Hematopoietic multipotent progenitor cell (in vitro differentiated cells): ENCODE measurements at places on chromosomes 3 and 15. TPM values are rescaled to one million over a fixed set of nuclear protein-coding genes. Genes with fewer than 3 reads are reported as not detected.
A peak's percentile ranks its signal among the peaks of the same experiment; 100 is the strongest.

GRCh38 chr3:179147514-179147872 lies 664 bp upstream of the PIK3CA start:
- DNase-seq: no peak

- no peak for DNase-seq
Observed at GRCh38 chr3:157755233-157755632, 252.0 kb upstream of the VEPH1 start.

DNA sequence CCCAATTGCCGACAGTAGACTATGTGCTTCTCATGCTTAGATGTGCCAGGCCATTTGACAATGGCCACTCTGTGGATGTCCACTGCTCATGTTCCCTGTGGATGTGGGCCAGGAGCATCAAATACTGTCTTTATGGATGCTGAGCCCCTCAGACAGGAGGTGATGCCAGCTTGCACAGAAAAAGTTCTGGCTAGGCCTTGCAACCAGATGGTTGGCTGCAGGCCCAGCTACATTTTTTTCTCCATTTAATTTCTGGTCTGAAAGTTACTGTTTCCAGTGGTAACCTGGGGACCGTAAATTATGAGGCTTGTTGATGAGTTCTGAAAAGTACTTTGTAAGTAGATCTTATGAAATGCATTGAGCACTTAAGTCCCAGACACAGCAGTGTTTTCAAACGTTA lies 228.5 kb downstream of the CHL1 start:
- DNase-seq: no peak

DNA sequence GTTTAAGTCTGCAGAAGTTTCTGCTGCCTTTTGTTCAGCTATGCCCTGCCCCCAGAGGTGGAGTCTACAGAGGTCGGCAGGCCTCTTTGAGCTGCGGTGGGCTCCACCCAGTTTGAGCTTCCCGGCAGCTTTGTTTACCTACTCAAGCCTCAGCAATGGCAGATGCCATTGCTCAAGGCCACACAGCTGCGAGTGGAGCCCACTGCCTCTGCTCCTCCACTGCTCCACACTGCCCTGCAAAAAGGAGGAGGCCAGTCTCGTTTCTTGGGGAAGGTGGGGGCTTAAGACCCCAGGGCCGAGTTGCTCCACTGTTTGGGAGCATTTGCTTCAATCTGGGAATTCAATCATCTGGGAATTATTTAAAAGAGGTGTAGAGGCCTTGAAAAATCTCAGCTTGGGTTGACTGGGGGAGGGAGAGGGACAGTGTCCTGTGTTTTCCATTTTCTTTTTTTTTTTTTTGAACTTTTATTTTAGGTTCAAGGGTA lies 144.6 kb upstream of the MEF2A start:
- no peak for DNase-seq

- no peak for DNase-seq
Observed at GRCh38 chr3:182673336-182673735, 120.0 kb upstream of the ATP11B start.

DNA sequence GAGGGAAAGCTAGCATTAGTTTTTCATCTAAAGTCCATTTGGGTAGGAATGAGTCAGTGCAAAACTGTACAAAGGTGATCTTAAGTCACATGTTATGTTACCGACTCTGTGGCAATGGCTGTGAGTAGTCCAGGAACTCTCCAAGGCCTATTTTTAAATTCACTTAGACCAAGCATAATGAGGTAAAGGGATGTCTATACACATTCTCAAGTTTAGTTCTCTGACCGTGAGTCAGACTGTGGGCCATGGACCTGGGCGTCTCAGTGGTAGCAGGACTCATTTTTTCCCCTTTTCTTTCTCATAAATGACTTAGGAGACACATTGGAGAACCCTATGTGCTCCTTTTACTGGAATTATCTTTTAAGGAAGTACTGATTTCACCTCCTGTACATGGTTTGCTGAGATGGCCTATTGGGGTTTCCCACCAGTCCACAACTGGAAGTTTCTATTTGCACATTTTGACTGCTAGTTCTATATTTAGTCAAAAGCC lies 488.7 kb upstream of the TPRG1 start:
- DNase-seq: no peak

DNA sequence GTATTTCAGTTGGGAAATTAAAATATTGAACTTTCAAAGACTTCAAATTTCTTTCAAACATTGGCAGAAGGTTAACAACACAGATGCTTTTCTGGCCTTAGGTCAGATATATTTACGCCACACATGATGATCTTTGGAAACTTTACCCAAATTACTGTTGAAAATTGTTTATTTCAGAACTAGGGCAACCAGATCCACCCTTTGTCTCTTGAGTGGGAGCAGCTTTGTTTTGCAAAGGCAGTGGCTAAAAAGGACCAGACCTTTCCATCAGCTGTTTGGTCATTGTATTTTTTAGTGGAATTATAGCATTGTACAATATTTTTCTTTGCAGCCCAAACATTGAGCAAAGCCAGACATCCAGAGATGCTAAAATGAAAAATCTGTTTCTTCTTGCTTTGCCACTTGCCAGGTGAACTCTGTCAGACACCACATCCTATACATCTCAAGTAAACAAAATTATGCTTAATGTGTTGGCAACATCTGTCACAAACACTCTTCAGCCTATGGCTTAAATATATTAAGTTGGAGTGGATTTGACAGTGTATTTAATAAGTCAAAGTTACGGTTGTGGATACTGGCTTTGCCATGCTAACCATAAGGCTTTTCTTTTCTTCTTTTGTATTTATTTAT lies 651.9 kb downstream of the RBMS3 start:
- no peak for DNase-seq

DNA sequence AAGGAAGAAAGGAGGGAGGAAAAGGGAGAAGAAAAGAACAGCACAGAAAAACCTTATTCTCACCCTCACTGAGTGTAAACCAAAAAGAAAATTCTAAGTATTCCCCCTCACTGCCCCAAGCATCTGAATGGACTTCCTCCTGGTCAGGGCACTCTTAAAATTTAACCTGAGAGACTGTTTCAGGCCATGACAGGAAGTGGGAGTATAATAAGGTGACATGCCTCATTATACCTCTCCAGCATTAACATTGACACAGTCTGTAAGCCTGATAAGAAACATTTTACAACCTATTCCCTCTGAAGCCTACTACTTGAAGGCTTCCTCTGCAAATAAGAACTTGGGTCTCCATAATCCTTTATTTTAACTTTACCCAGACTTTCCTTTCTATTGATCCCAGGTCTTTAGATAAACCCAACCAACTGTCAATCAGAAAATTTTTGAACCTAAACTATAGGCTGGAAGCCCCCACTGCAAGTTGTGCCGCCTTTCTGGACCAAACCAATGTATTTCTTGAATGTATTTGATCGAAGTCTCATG lies 41.7 kb downstream of the SLCO2A1 start:
- DNase-seq: no peak

GRCh38 chr3:4398120-4398940 lies 68.7 kb downstream of the SUMF1 start:
- no peak for DNase-seq

GRCh38 chr3:187975561-187976364 lies 178.2 kb upstream of the LPP start:
- DNase-seq: no peak

- no peak for DNase-seq
Observed at GRCh38 chr15:25801586-25802284, 61.4 kb downstream of the ATP10A start.

GRCh38 chr15:67085237-67085817 lies 19.9 kb downstream of the SMAD3 start:
- DNase-seq: no peak

- no peak for DNase-seq
Observed at GRCh38 chr3:152213203-152213602, 55.5 kb upstream of the MBNL1 start.

- DNase-seq: no peak
Observed at GRCh38 chr15:59791755-59792154, 102.6 kb upstream of the BNIP2 start.

DNA sequence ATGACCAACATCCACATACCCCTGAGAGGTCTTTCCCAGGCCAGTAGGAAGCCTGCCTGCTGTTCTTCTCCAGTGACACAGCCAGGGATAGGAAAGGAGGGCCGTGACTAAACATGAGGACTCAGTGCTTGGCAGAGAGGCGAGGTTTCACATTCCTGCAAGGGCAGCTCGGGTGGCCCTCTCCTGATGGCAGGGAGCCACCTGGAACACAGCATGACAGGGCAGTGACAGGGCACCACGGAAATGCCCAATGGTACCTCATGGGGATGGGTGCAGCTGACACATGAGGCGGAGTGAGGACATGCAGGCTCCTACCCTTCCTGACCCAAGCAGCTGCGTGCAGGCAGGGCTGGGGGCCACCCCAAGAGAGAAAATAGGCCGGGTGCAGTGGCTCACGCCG lies 7.4 kb upstream of the TGM5 start:
- no peak for DNase-seq

DNA sequence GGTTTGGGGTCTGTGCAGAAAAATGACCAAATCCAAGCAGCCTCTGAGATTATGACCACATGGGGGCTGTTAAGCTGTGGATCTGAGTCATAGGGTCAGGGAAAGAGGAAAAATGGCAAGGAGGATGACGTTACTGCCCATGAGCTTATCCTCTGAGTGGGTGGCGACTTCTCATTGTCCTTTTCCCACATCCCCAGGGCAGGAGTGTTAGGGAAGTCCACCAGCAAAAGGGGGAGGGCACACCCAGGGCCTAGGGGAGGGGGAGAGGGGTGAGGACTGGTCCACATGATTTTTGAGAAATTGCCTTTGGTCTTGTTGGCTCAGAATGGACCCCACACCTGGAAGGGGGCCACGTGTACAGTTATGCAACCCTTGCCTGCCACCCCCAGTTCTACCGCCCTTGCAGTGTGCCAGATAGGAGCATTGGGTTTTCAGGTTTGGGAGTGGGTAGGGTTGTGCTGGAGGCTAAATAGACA lies 2.6 kb downstream of the CD276 start:
- no peak for DNase-seq

- peak; percentile 29 for DNase-seq
Observed at GRCh38 chr3:12750223-12750622, 8.8 kb downstream of the TMEM40 start.

GRCh38 chr3:13879946-13880810 lies at the start of gene WNT7A:
Gene WNT7A, minus strand, starts transcription at chr3:13880071. Its CDS starts 255 bp downstream, at chr3:13879816.
- peak; percentile 69 for DNase-seq

DNA sequence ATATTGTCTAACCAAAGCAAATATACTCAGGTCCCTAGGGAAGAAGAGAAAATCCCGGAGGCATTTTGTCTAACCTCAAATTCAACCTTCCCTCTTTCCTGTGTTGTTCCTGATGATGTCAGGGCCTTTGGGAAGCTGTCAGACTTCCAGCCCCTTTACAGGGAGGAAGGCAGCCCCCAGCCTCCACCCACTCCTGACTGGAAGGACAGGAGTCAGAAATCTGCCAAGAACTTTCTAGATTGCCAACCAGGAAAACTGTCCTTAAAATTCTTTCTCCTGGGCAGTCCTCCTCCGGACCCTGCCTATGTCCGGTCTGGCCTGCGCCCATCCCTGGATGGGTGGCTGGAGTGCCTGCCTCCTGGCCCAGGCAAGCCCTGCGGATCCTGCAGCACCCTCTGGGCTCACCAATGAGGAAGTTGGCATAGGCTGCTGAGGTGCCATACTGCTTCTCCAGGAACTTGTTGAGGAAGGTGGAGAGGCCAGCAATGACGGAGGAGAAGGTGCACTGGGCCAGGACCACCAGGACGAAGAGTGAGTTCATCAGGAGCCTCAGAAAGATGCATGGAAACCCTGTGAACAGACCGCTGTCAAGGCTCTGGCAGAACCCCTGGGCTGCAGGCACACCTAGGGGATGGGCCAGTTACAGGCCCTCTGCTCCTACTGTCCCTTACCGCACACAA lies 52.6 kb upstream of the RAB6B start:
- no peak for DNase-seq

- no peak for DNase-seq
Observed at GRCh38 chr15:59419170-59419569, 18.8 kb upstream of the FAM81A start.

DNA sequence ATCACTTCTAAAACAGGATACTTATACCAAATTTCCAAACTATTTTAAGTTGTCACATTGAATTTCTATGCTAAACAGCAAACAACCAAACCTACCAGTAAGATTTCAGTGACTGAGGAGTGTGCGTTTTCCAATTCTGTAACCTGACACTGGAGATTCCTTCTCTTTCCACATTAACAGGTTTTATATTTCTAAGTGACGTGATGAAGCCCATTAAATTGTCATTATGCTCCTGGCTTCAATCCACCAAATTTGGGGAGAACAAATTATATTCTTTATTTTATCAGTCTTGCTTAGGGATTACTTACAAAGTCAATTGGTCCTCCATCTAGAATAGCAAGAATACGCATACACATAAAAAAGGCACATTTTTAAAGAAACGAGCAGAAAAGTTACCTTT lies 764.8 kb upstream of the NR2F2 start:
- no peak for DNase-seq

DNA sequence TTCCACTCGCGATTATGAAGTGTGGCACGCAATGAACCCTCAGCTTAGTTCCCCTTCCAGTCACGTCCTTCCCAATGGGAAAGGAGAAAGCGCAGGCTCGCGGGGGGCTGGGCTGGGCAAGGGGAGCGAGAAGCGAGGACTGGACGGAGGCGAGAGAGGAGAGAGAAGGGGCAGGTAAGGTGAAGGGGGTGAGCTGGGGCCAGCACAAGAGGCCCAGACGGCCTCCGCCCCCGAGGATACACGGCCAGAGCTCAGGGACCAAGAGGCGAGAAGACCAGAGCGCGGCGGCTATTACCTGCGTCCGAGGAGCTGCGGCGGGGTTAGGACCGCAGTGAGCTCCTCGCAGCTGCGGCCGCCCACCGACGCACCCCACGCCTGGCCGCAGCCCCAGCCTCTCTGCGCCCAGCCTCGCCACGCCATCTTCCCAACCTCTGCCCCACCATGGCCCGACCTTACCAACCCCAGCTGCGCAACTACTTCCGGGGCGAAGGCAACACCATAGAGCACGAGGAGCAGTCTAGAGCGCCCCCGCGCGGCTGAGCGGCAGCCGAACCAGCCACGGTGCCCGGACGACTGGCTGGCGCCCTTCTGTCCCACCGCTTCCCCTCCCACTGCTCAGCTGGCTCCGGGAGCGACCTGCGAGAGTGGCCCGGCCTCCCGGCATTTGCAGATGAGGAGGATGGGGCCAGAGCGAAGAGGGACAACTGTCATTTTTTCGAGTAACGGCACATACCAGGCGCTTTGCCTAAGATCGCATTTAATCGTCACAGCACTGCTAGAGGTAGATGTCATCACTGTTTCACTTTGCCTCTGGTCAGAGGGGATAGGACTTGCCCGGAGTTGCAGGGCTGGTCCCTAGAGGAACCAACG lies at the start of gene PARL:
TSS of gene PARL (minus strand) at position 454 of the 870 bp plus-strand sequence. CDS start at position 420, 34 bp downstream.
- DNase-seq: peak; percentile 96

GRCh38 chr3:169964176-169964575 lies 2.4 kb upstream of the SEC62 start:
- no peak for DNase-seq

GRCh38 chr3:39106281-39106811 lies 1.1 kb downstream of the GORASP1 start:
- no peak for DNase-seq

- peak; percentile 62 for DNase-seq
Observed at GRCh38 chr3:48157950-48158376, 30.3 kb downstream of the CDC25A start.

The GP5 gene
- total RNA-seq: 0.27 TPM

The SOX14 gene
- not detected for total RNA-seq

The DPP8 gene
- total RNA-seq: 19.9 TPM

The SKOR1 gene
- 1.1 TPM for total RNA-seq

The ST8SIA2 gene
- total RNA-seq: 0.27 TPM

The GNAT1 gene
- not detected for total RNA-seq

The SIN3A gene
- 71.4 TPM for total RNA-seq

The FAM174B gene
- 2.7 TPM for total RNA-seq

The ASB14 gene
- not detected for total RNA-seq

The RBM15B gene
- 45.8 TPM for total RNA-seq

The AMOTL2 gene
- 1.6 TPM for total RNA-seq

The CPNE9 gene
- total RNA-seq: 0.81 TPM

The MAP3K13 gene
- 5.4 TPM for total RNA-seq

The GOLGA8Q gene
- total RNA-seq: 1.3 TPM
